Activated T-helper 1 cell treated with anti-CD3 and anti-CD28 coated beads, Interleukin-12 subunit alpha, Interleukin-12 subunit beta, Interleukin-2, Interleukin-4 antibody, amounts not matched to agents 30 ng/mL and 10 ng/mL and 1 ng/mL, durations not matched to agents 14 hours and 24 hours and 36 hours (primary cell): ENCODE measurements at places on chromosomes 7 and 10.

DNA sequence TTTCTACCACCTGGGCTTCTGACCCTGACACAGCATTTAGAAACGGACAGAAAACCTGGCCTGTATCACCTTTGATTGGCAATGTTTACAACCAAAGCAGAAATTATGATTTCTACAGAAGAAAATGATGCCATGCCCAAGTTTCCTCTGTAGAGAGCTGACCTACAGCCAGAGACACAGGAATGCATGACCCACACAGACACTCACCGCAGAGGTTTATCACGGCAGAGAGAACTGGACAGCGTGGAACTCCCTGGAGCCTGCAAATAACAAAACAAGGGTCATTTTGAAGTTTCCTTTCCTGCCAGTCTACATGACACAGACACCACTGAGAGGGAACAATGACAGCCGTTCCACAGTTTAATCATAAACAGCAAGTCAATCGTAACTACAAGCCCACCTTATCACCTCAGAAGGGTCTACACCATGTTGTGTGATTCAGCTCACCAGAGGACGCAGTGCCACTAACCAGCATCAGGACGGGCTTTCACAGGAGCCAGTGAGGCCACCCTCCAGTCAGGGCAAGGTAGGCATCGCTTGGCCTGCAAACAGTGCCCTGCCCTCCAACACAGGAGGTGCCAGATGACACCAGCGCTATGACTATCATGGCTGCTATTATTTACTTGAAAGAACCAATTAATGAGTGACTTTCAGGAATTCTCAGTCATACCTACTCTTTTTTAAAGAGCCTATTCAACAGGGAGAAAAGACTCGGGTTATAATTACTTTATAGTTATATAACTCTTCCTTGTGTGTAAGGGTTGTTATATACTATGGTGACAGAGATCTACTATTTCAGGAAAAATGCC lies 139.9 kb downstream of the TNS3 start:
- DNase-seq: no peak

GRCh38 chr7:147106746-147107145 lies 990.1 kb downstream of the CNTNAP2 start:
- DNase-seq: no peak

DNA sequence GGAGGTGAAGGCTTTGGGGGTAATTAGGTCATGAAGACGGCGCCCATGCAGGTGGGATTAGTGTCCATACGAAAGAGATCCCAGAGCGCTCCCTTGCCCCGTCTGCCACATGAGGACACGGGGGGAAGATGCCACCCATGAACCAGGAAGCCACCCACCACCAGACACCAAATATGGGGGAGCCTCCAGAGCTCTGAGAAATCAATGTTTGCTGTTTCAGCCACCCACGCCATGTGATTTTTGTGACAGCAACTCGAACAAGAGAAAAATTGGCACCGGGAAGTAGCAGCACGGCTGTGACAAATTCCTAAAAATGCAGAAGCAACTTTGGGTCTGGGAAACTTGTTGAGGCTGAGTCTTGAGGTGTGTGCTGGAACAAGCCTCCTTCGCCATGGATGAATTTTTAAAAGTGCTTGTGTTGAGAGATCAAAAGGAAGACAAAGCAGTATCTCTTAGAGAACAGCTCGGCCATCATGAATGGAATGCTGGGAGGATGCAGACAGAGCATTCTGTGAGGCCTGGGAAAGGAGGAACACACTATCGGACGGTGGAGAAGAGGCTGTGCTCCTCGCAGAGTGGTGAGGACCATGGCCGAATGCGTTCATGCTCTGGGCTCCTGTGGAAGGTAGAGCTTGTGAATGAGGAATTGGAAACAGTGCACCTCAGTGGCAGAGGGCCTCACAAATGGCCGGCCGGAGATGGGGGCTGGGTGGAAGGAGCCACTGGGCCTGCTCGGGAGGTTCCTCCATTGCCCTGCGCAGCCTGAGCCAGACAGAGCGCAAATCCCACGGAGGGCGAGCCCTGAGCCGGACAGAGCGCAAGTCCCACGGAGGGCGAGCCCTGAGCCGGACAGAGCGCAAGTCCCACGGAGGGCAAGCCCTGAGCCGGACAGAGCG lies 277.5 kb downstream of the PTPRN2 start:
- DNase-seq: no peak

DNA sequence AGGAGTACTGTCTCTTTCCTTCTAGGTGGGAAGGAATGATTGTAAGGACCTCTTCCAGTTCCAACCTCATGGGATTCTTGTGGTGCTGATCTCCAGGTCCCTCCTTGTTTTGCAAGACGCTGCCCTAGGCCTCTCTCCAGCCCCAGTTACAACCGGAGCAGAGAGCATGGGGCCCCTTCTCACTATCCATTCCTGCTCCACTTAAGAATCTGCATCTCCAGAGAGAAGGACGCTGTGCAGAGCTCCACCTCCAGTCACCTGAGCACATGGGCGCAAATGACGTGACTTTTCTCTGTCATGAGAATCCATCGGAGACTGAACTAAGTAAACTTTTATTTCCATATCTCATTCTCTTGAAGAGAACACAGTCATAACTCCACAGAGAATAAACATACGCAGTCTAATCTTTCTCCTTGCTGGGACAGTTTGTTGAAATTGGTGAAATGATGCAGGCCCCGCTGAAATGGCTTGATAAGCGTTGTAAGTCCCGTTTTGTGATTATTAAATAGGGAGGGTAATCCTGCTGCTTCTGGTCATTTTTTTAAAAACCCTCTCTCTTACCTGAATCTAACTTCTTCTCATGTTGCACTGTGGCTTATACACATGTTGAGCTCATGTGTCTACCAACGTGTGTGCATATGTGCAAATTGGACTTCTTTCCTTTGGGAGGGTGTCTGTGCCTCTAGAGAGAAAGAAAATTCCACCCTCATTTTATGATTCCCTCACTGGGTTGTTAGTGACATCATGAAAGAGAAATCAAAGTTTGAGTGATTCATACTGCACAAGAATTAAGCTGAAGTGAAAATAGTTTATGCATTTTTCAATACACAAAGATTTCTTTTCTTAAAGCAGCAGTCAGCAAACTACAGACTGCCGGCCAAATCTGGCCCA lies 133.2 kb upstream of the TBX20 start:
- no peak for DNase-seq

DNA sequence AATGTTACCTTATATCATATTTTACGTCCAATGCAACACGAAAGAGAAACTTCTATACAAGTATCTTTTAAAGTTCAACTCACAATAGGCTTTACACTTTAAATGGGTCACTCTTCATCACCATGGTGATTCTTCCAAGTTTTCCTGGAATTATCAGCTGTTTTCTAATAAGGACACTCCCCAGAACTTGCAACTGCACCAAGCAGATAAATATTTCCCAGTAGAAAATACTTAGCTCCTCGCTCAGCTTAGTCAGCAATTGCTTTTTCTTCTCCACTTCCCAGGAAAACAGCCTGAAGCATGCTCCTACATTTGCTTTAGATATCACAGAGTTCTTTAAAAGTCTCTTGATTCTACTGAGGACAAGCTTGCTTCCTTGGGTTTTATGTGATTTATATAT lies 25.7 kb upstream of the ADD3 start:
- no peak for DNase-seq

DNA sequence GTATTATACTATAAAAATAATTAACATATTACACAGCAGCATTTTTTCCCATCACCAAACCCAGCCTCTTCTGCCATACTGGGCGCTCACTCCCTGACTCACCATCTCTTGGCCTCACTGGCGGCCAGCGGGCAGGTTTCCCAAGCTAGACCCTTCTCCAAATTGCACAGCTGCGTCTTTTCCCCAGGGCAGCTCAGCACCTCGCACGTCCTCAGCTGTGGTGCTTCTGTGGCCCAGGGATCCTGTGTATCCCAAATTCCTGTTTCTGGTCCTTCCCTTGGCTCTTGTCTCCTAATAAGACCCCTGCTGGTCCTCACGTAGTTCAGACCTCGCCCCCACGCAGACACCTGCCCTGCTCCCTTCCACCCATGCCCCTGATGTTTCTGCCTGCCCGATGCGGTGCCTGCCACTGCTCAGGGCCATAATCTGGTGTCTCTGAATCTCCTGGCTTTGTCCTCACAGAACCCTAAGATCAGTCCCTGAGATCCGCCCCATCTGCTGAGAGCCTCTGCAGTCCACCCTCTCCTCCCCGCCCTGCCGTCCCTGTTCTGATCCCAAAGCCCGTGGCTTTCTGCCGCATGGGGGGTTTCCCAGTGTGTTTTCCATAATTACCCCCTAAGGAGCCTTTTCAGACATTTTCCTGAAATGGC lies 290.1 kb downstream of the TCERG1L start:
- DNase-seq: no peak

DNA sequence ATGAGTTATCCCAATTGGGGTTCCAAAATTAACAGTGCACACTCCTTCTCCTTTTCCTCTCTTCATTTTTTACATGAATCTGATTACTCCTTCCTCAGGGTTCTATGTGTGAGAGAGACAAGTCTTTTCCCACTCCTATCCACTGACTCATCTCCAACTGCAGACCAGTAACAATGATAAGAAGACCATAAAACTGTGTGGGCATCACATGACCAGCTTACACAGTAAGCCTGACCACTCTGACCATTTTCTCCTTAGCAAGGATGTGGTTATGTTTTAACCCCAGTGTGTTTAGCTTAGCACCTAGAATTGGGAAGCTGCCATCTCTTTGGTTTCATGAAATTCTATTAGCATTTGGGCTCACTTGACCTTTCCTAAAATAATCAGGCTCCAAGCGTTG lies 145.0 kb upstream of the CALCR start:
- DNase-seq: no peak

DNA sequence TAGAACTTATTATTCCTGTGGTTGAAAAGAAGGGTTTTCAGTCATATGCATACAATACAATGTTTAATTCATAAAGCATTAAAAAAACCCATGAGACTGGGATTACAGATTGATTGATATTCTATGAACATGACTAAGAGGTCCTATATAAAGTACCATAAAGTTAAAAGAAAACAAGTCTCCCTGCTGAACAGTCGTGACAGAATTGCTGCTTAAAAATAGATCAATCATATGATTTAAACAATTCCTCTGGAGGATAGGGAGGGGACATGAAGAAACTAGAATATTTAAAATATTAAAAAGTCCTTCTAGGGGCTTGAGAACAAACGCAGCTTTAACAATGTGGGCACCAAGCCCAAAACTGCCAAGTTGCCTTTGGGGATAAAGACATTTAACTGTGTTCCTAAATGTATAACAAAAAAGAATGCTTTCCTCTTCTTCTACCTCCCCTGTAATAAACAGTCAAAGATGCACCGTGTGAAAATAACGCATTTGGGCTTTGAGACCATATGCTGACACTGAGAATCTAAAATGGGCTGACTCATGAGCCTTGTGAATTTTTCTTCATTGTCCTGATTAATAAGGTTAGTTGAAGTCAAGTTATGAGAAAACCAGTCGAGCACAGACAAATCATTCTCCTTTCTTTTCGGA lies 25.8 kb downstream of the TWIST1 start:
- no peak for DNase-seq

DNA sequence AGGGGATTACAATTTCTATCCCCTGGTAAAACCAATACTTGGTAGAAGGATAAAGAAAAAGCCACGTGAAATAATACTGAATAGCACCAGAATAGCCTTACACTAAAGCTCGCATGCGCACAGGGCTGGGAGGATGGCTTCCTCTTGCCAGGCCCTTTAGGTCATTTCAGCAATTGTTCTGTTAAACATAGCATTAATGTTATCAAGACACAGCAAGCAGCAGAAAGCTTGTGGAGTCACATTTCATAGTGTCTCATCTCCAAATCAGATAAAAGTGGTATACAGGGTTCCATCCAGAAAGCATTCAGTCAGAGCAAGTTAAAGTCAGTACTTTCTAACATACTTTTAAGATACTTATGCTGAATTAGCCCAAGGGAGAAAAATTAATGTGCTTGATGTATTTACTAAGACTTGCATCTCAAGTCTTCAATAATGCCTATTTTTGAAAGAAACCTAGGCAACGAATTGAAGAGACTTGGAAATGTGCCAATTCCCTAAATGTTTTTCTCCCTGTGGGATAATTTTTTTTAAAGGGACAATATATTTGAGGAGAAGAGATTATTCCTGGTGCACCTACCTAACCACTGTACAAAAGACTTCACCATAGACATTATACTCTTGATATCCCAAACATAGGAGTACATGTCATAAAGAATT lies 14.3 kb upstream of the NPM3 start:
- DNase-seq: no peak

DNA sequence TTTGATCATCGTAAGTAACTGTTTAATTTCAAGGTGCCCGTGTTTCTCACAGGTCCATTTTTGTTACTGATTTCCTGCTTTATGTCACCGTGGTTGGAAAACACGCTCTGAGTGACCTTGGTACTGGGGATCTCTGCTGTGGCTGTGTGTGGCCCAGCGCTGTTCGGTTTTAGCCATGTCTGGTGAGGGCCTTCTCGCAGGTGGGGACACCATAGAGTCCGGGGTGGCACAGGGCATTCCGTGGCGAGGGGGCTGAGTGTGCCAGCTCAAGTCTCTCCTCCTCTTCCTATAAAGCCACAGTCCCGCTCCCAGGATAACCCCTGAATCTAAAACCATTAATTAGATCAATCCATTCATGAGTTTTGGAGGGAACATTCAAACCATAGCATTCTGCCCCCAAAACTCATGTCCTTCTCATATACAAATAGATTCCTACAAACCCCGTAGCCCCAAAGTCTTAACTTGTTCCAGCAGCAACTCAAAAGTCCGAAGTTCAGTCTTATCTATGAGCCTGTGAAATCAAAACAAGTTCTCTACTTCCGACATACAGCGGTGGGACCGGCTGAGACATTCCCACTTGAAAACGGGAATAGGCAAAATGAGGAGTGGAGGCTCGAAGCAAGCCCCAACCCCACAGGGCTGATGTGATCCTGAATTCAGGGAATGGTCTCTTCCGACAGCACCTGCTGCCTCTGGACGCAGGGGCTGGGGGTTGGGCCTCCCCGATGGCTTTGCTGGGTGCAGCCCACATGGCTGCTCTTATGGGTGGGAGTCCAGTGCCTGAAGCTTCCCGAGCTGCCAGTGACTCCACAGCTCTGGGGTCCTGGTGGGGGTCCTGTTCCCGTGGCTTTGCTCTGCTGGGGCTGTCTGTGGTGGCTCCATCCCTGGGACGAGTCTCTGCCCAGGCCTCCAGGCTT lies 55.0 kb upstream of the NKX6-2 start:
- DNase-seq: no peak

DNA sequence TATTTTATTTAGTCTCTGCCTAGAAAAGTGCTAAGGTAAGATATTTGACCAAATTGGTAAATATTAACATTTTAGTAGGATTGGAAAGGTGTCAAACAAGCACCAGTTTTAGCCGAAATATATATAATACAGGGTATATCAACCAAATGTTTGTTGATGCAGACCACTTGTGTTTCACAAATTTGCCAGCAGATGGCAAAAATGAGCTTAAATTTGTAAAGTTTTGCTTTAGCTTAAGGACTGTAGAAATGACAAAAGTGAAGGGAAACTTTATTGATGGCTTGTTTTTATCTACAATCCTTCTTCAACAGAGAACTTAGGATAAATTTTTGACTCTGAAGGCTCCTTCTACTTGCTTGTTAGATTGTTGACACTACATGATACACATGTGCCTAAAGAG lies 4.8 kb upstream of the POLR1F start:
- DNase-seq: no peak
